Stimulated activated CD4-positive, alpha-beta T cell treated with anti-CD3 and anti-CD28 coated beads, Interleukin-1b, Interleukin-23, amount 100 ng/mL, for 24 hours (primary cell): ENCODE measurements at places on chromosomes 13 and 19.

- DNase-seq, result no peak
Observed at GRCh38 chr13:85896516-85897450, 97.6 kb upstream of the SLITRK6 start.

- no peak for DNase-seq
Observed at GRCh38 chr13:112194167-112194530, 127.2 kb downstream of the SOX1 start.

GRCh38 chr13:24323036-24323738 lies 13.8 kb downstream of the C1QTNF9 start:
- no peak for DNase-seq

- DNase-seq, result no peak
Observed at GRCh38 chr13:30730526-30730925, 4.8 kb upstream of the ALOX5AP start.

- no peak for DNase-seq
Observed at GRCh38 chr19:51364200-51365106, 1.7 kb downstream of the ETFB start.

- no peak for DNase-seq
Observed at GRCh38 chr19:39128516-39129079, 3.0 kb downstream of the PAK4 start.

DNA sequence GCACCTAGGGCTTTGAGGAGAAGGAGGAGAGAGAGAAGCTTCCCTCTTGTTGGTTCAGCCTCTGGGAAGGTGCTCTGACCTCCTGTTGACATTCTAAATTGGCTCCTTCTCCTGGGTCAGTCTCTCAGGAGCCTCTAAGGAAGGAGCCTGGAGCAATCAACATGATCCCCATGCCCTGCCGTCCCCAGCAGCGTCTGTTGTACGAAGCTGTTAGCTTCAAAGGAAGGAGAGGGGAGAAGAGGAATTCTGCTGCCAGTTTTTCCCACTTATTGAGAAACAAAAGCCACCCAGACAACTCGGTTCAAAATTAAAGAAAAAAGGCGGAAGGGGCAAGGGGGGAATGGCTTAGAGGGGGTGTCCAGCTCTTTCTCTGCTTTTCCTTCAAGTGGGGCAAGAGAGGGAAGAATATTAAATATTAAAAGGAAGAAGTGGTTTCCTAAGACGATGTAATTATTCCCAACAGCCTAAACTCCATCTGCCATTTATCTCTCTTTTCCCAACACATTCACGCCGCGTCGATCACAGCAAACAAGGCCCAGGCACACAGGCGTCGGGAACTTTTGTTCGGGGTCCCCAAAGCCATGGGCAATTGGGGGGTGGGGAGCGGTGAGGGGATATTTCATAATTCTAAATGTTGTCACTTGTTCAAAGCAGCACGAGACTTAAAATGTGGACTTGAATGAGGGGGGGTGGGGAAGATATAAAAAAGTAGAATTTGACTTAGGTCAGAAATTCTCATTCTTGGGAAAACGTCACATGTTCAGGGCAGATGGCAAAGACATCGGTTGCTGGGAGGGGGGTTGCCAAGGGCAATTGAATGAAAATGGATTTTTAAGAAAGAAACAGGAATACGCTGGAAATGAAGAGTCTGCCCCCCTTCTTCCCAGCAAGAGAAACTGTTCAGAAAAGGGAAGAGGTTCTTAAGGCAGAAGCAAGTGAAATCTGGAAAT lies 116.8 kb upstream of the CACNA1A start:
- no peak for DNase-seq

DNA sequence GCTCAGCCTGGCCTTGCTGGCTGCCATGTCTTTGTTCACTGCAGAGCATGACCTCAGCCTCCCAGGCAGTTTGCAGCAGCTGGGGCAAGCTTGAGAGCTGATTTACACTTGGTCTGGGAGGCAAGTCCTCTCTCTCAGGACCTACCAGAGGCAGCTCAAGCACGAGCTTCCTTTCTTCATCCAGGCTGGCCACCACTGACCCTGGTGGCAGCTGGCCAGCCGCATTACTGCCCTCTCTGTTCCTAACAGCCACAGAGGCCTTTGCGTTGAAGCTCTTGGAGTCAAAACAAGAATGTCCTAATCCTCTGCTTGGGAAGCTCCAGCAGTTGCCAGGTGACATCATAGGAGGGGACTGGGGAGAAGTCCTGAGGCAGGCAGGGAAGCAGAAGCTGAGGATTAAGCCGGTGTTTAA lies 85.7 kb downstream of the NUFIP1 start:
- no peak for DNase-seq

GRCh38 chr13:56378566-56378965 lies 762.2 kb upstream of the PRR20A start:
- DNase-seq, result no peak

DNA sequence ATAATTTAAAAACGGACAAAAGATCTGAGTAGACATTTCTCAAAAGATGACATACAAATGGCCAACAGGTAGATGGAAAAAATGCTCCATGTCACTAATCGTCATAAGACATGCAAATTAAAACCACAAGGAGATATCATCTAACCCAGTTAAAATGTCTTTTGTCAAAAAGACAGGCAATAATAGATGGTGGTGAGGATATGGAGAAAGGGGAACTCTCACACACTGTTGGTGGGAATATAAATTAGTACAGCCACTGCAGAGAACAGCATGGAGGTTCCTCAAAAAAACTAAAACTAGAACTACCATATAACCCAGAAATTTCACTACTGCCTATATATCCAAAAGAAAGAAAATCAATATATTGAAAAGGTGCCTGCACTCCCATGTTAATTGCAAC lies 37.9 kb downstream of the OR10H4 start:
- DNase-seq, result no peak

DNA sequence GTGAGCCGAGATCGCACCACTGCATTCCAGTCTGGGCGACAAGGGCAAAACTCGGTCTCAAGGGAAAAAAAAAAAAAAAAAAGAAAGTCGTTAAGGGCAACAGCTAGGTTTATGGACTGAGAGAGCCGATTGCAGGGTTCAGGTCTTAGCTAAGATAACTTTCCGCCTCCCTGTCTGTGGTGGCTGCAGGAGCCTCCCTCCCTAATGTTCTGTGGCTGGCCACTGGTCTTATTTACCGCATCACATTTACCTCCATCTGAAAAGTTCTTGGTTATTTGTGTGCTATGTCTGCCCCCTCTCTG lies 722 bp upstream of the CRTC1 start:
- DNase-seq, result no peak

- DNase-seq, result no peak
Observed at GRCh38 chr19:48556163-48556562, 4.2 kb downstream of the SULT2B1 start.

DNA sequence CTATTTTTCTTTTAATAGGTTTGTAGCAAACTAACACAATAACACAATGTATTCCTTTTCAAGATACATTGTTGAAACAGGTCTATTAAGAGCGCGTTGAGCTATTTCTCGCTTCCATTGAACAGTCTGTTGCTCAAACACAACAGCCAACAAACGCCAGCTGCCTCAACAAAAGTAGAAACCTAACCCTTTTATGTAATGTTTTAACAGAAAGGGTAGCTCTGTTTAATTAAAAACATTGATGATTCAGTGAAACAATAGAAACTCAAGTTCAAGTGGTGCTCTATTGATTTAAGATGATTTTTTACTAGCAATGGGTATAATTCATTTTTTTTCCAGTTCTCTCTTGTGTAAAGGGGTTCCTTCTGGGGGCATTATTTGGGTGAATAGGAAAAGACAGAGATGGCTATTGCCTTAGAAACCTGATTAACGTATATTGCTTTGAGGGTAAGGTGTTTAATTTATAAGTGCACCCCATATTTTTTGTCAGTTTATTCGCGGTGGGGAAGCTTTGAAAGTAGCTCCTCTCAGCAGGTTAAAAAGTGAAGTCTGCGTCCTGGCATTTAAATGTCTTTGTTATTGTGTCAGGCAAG lies 14.9 kb downstream of the ZIC2 start:
- DNase-seq, result no peak

DNA sequence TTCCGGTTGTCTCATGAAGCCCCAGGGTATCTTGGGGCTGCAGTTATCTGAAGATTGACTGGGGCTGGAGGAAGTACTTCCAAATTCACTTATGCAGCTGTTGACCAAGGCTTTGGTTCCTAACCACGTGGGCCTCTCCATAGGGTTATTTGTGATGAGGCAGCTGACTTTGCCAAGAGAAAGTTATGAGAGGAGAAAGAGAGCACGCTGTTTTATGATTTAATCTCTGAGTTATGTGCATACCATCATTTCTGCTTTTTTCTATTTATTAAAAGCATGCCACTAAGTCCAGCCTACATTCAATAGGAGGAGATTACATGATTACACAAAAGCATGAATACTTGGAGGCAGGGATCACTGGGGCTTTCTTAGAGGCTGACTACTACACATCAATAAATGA lies 215.5 kb downstream of the NHLRC3 start:
- DNase-seq, result no peak

DNA sequence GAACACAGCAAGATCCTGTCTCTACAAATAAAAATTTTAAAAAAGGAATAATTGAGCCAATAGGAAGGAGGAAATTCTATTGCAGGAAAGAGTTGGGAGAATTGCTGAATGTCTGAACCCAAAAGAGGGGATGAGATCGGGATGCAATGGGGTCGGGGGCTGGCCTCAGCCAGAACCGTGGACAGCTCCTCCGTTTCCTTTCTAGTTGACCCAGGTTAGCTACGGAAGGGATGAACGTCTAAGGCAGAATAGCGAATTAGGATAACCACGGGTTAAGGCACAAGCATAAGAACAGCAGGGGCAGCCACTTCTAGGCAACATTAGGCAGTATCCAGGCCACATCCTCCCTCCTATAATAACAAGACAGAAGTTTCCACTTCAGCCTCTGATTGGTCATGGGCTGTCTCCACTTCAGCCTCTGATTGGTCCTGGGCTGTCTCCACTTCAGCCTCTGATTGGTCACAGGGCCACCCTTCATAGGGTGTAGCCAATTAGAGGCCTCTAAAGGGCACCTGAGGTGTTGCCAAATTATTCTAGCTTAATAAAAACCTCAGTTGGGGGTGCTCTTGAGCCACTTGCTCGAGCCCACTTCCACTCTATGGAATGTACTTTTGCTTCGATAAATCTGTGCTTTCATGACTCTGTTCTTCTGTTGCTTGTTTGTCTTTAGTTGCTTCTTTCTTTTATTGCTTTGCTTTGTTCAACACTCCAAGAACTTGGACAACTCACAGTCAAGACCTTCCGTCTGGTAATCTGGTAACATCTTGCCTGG lies 24.9 kb upstream of the TPM4 start:
- no peak for DNase-seq

DNA sequence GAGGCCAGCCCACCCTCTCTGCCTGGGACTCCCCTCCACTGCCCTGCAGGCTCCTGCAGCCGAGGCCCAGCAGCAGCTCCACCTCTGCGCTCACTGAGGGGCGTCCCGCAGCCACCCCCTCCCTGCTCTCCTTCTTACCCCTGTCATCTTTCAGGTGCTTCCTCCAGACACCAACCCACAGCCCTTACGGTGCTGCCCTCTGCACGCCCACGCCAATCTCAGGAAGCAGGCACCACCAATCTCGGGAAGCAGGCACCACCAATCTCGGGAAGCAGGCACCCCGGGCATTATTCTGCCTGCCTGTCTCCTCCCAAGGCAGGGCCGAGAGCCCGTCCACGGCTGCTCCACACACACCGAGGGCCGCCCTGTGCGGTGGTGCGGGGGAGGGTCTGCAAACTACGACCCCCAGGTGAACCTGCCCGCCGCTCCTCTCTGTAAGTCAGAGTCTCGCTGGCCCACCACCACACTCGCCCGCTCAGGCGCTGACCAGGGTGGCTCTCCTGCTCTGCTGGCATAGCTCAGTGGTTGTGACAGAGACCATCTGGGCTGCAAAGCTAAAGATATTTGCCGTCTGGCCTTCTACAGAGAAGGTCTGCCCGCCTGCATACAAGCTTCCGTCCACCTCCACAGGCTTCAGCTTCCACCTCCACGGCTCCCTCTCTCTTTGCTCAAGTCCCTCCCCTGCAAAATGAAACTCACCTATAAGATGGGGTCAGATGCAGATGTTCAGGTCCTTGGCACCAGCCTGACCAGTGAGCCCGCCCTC lies 2.9 kb downstream of the LSM7 start:
- no peak for DNase-seq

GRCh38 chr19:57263244-57263741 lies 17.0 kb upstream of the ZNF460 start:
- DNase-seq, result no peak

- no peak for DNase-seq
Observed at GRCh38 chr19:11423164-11423790, 4.2 kb upstream of the RGL3 start.

GRCh38 chr19:43842007-43842406 lies 14.9 kb downstream of the ZNF283 start:
- no peak for DNase-seq

DNA sequence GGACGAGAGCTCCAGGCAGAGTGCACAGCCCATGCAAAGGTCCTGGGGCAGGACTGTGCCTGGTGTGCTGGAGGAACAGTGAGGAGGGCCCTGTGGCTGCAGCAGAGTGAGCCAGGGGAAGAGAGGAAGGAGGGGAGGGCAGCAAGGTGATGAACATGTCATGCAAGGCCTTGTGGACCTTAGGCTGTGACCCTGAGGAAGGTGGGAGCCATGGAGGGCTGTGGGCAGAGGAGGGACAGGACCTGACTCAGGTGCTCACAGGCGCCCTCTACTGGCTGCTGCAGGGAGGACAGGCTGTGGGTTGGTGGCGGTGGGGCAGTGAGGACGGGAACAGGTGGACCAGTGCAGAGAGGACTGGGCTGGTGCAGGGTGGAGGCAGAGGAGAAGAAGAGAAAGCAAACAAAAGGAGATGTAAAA lies 170.3 kb downstream of the PTPRS start:
- peak; percentile 10 for DNase-seq

DNA sequence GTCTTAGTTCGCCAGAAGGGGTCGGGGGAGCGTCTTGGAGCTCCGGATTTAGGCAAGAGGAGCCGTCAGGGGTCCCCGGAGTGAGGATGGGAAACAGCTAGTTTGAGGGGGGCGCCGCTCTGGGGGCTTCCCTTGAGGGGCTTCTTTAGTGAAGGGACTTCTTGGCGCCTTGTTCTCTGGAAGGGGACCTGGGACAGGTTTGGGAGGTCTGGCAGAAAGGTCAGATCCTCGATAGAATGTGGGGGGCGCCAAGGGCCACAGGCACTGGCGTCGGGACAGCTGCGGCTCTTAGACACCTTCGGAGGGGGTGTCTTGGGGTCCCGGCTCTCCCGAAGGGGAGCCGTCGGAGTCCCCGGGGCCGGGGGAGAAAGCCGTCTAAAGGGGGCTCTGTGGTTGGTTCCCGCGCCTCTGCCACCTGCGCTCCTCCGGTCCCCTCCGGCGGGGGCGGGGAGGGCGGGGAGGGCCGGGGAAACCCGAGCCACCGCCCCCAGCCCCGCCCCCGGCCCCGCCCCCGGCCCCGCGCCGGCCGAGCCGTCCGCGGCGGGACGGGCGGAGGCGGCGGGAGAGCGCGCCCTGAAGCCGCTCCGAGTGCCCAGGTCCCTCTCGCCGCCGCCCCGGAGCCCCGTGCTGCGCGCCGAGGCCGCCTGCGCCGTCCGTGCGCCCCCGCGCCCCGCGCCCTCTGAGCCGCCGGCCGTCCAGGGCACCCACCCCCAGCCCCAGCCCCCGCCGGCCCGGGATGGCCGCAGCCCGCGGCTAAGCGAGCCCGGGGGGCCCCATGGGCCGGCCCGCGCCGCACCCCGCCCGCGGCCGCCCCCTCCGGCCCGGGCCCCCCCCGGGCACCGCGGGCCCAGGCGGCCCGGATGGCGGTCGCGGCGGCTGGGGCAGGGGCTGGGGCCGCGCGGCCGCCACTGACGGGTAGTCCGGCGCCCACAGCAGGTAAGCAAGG lies at the start of gene NRTN:
NRTN (plus strand) TSS at position 552 of the 946 bp plus-strand sequence. CDS start 19,099 bp downstream, outside the sequence.
- no peak for DNase-seq

- DNase-seq, result no peak
Observed at GRCh38 chr19:46696866-46697203, 20.1 kb downstream of the PRKD2 start.

GRCh38 chr19:57667228-57667627 lies 1.5 kb upstream of the ZSCAN4 start:
- no peak for DNase-seq

GRCh38 chr13:30453727-30454126 lies 12.0 kb downstream of the HMGB1 start:
- no peak for DNase-seq
